EL (cell line): ENCODE measurements at places on chromosomes 5 and 9.

- no peak for DNase-seq
These were observed 144.7 kb upstream of the TBC1D2 start for GRCh38 chr9:98399950-98400683.

DNA sequence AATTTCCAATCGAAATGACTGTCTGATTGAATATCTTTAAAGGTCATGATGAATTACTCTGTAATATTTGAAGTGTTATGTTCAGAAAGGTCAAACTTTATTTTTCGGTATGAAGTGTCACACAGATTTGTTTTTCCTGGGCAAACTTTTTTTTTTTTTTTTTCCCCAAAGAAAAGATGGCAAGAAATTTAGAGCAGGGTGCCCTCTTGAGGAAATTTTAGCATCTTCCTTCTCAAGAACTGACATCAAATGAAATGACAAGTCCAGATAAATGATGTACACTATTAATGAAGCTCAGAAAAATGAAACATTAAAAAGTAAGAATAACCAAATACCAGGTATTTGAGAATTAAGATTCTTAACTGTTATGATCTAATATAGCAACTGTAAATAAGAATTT lies 123.6 kb downstream of the INVS start:
- DNase-seq: peak; percentile 40

GRCh38 chr5:68803881-68804319 lies 289.9 kb upstream of the SLC30A5 start:
- no peak for DNase-seq

DNA sequence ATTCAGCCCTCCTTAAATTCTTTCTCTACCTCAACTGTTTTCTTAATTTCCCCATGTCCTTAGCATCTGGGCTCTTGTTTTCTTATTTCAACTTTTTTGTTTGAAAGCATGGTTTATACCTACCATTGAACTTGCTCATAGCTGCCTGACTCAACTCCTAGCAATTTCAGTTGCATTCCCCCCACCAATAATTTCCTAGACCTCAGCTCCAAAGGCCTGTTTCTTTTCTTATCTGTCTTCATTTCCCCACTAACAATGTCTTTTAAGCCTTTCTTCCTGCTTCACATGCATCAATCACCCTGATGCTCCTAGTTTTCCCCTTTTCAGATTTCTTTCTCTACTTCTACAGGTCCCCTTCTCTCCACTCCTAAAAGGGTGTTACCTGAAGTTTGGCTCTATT lies 129.7 kb upstream of the PDE4D start:
- peak; percentile 71 for DNase-seq

- DNase-seq: no peak
These were observed 800.6 kb upstream of the CDH6 start for GRCh38 chr5:30392897-30393296.

DNA sequence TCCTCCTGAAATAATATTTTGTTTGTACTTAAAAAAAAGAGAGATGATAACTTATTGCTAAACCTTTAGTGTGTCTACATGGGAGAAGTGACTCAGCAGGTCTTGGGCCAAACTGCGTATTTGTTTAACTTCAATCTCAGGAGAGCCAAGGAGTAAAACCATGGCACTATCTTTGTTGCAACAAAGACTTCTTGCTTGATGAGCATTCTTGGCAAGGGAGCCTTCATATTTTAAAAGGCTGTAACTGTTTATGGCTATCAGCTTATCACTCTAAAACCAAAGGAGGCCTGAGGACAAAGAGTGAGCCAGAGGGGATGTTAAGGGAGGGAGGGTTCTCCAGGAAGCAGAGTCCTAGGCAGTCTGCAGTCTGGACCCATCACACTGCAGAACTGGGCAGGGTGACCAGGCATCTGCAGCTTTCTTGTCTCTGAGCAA lies 216.2 kb upstream of the S1PR3 start:
- DNase-seq: peak; percentile 85

GRCh38 chr9:88915916-88916315 lies 75.4 kb upstream of the S1PR3 start:
- DNase-seq: no peak

- no peak for DNase-seq
These were observed 76.0 kb downstream of the ATPSCKMT start for GRCh38 chr5:10173716-10174115.

- no peak for DNase-seq
These were observed 329 bp downstream of the CDC23 start for GRCh38 chr5:138212828-138213160.

DNA sequence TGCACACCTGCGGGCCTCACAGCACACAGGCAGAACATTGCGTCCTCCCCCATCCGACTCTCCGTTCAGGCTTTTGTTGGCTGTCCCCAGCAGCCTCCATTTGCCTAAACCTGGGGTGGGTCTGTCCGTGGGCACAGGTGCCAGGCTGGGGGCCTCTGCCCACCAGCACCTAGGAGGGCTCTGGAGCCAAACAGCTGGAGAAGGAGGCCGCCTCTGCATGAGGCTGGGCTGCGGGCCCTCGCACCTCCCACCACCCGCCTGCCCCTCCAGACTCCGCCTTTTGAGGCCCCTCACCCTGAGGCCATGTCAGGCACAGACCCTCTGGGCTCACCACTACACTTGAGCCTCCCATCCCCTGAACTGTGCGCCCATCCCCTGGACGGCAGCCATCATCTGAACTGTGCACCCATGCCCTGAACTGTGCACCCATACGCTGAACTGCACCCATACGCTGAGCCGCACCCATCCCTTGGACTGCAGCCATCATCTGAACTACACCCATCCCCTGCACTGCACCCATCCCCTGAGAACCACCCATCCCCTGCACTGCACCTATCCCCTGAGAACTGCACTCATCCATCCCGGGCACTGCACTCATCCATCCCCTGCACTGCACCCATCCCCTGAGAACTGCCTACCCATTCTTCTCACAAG lies 98.0 kb upstream of the OTULINL start:
- DNase-seq: no peak

DNA sequence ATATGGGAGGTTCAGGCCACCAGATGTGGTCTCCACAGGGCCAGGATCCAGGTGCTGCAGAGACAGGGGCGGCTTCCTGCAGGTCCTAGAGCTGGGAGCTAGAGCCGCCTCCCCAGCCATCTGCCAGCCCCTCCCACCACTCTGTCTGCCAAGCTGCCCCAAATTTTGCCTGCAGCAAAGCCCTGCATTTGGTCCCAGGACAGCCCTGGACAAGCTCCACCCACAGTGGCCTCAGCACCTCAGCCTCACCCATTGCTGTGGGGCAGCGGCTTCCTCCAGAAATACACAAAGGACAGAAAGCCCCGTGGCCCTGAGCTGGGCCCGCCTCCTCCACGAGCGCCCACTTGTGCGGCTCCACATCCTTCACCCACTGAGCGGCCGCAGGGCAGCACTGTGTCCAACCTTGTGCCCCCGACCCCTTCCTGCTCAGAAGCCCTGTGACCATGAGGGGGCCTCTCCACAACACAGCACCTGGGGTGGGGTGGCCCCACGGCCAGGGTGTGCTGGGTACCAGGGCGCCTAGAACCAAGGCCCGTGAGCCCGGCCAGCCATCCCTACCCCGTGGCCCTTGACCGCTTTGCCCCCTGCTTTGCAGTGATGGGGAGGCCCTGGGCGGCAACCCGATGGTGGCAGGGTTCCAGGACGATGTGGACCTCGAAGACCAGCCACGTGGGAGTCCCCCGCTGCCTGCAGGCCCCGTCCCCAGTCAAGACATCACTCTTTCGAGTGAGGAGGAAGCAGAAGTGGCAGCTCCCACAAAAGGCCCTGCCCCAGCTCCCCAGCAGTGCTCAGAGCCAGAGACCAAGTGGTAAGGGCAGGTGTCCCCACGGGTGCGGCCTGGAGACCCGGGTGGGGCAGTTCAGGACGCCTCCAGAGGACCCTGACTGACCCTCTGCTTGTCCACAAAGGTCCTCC lies 3.7 kb upstream of the AJM1 start:
- no peak for DNase-seq
